Stimulated activated CD4-positive, alpha-beta T cell treated with anti-CD3 and anti-CD28 coated beads, Interleukin-15, amount 100 ng/mL, for 1 hour (primary cell): ENCODE measurements at places on chromosomes 4 and X.

DNA sequence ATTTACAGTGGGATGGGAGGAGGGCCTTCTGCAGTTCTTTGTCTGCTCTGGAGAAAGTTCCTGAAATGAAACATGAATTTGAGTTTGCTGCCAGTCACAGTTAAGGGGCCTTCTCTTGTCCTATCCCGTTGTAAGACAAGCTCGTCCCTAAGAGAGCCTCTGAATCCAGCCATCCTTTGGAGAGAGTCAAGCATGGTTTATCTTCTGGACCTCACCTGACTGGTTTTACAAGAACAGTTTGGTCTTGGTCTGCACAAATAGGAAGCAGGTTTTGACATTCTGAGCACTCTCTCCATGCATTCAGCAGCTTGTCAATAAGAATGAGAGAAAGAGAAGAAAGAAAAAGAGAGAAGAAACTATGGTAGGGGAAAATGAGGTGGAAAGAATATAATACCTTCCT is 20.4 kb upstream of the TENM3 start:
- DNase-seq: no peak

DNA sequence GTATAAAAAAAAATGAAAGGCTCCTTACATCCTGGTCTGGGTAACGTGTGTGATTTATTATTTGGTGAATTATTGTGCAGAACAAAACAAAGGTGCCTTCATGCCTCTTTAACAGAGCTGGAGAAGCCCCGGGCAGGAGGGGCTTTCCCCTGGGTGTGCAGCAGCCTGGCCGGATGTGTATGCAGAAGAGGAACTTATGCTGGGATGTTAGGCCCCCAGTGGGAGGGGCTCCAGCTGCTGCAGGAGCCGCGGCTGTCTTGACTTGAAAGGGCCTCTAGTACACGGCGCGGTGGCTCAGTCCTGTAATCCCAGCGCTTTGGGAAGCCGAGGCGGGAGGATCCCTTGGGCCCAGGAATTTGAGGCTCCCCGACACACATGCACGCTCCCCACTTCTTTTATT is 16.0 kb downstream of the CCNQ start:
- peak; percentile 23 for DNase-seq

GRCh38 chrX:112774651-112775293 is 65.9 kb downstream of the AMOT start:
- DNase-seq: no peak

DNA sequence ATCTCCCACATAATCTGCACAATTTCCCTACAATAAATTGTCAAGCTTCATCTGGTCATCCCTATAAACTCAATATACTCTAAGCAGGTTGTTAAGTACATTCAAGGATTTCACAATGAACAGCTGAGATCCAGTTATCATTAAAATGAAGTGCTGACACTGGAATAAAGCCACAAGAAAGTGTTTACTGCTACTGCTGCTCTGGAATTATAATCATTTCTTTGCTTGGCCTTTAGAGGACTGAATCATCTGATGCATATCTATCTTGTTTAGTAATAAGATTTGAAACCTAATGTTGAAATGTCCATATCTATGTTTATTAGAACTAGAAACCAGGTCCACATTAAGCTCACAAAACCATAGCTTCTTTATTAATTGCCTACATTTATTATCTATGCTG is 338.6 kb upstream of the ZFP42 start:
- DNase-seq: no peak

GRCh38 chrX:104803219-104803618 is 237.2 kb downstream of the IL1RAPL2 start:
- no peak for DNase-seq
